ENCODE measurements at places on chromosomes 11 and 22.

DNA sequence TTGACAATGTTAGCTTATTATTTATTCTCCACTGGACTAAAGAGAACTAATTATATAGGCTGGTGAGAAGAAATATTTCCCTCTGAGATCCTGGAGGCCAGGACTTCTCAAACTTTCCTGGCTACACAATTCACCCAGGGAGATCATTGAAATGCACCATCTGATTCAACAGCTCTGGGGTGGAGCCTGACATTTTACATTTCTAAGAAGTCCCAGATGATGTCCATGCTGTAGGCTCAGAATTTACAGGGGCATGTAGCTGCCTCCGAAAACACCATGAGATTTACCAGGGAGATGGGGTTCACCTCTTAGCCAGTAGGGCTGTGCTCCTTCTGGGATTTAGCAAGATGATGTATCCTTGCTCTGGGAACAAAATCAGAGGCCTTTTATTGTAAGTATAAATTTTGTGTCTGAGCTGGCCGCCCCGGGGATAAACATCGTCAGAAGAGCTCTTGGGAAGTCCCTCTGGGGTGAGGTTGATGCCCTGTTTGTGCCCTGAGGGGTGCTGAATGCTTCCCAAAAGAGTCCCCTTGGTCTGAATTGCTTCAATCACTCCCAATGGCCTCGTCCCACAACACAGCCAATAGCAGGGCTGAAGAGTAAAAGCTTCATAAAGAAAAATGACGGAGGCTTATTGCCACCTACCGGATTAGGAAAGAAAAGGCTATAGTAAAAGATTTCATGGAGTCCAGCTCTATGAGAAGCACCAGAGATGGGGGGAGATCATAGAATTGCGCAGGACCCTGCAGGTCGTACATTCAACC lies 33.4 kb upstream of the API5 start:
- DNase-seq = peak; percentile 38

DNA sequence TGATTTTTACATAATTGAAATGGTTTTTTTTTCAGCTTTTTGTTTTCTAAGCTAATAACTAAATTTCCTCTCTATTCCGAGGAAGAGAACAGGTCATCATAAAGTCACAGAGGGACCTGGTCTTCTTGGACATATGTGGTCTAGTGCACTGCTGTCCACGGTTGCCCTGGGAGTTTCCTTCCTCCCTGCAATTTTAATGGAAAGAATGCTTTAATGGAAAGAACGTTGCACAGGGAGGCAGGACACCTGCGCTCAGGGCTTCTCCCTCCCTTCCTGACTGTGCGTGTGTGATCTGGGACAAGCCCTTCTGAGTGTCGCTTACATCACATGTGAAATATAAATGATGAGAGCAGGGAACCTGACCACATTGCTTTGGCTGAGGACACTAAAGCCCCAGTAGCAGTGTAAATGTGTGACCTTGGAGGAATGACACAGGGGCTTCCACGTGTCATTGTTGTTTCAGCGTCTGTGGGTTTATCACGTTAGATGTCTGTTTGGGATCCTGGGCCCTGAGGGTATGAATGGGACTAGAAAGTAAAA lies 93.2 kb downstream of the AMOTL1 start:
- no peak for DNase-seq

DNA sequence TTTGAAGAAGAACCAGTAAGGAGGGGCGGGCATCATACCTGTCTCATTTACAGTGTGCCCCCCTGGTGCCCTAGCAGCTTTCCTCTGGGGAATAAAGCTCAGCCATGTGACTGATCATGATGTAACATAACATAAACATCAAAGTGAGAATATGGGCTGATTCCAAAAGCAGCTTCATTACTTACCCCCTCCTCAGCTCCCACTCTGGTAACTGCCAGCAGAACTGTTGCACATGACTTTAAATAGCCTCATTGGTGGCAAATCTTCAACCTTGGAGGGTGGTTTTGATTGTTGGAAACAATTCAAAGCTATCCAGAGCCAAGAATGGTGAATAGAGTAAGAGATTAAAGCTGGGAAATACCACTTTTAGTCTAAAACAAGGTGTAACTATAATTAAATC lies 384.6 kb downstream of the BUD13 start:
- DNase-seq = no peak

DNA sequence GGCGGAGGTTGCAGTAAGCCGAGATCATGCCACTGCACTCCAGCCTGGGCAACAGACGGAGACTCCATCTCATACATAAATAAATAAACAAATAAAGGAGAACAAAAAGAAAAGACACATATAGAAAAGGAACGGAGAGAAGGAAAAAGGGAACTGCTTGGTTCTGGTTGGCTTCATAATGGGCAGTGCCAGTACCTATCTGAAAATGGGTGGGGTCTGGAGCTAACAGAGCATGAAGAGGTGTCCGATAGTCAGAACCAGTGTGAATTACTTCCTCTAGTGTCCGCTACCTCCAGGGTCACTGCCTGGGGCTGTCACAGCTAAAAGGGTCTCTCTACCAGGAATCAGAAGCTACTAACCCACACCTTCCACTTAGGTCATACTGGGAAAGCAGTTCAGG lies 27.2 kb upstream of the TTC28 start:
- no peak for DNase-seq

GRCh38 chr22:50640857-50641647 lies 13.1 kb upstream of the ARSA start:
- no peak for DNase-seq

DNA sequence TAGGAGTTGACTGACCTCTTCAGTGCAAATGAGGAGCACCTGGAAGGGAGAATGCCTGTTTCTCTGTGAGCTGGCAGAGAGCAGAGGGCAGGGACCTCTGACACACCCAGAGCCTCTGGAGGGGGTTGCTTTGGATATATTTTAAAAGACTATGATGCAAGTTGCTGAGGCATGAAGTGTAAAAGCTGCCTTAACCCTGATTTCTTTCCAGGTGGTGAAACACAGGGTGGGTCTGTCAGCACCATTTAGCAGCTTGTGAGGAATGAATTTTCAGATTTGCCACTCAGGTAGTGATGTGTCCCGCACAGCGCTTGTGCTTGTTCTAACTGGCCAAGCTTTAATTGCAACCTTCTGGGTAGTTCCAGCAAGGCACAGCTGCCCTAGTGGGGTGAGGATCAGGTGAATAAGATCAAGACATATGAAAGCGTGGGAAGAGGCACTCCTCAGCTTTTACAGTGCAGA lies 90.2 kb downstream of the SWAP70 start:
- no peak for DNase-seq

DNA sequence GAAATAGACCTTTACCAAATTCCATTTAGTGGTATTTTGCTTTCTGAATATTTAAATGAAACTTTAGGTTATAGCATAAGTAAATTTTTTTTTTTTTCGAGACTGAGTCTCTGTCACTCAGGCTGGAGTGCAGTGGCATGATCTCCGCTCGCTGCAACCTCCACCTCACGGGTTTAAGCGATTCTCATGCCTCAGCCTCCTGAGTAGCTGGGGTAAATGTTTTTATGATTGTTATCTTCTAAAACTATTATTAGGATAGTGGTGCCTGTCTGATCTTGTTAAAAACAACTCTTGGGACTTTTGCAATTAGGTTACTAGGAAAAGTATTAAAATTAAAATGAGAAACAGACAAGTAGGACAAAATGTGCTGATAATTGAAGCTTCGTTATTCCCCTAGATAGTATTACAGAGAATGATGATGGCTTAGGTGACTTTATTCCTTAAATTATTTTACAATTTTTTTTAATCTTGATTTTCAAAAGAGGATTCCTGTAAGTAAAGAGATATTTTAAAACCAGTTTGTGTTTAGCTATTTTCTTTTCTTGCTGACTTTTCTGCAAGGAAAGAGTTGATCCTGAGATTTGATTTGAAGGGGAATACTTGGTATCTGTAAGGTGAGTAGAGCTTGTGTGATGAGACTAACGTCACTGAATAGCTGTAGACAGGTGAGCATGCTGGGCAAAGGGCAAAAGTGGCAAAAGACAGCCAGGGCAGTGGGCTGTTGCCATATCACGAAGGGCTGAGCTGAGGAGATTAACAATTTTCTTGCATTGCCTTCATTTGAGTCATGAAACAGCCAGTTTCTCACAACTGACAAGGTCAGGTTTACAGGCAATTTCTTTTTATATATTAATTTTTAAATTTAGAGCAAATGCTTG lies 20.8 kb downstream of the CRKL start:
- no peak for DNase-seq

DNA sequence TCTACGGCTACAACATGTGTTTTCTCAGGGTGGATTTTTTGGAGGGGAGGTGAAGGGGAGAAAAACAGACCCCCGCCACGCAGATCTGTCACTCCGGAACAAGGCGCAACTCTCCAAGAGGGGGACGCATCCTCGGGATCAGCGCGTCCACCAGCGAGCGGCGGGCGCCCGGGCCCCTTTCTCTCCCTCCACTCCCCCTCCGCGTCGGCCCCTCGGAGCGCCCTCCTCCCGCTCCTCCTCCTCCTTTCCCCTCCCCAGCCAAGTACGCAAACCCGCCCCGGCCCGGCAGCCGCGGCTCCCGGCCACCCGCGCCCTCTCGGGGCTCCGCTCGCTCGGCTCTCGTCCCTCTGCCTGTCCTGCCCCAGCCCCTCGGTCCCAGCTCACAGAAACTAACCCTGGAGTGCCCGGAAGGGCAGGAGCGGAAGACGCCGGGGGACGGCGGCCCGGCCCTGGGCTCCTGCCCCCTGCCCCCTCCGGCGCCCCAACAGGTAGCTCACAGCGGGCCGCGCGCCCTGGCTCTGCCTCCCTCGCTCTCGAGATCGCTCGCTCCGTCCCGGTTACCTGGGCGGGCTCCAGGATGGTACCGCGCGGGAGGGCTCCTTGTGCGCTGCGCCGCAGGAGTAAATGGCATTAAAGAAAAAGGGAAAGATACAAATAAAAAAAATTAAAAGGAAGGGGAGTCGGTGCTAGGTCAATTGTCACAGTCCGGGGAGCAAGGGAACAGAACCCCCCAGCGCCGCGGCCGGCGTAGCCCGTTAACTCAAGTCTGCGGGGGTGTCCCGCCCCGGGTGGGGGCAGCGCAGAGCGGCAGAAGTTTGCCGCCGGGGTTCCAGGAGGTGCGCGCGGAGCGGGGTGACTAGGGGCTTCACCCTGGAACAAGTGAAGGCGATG lies 131.4 kb upstream of the C11orf58 start:
- DNase-seq = no peak

DNA sequence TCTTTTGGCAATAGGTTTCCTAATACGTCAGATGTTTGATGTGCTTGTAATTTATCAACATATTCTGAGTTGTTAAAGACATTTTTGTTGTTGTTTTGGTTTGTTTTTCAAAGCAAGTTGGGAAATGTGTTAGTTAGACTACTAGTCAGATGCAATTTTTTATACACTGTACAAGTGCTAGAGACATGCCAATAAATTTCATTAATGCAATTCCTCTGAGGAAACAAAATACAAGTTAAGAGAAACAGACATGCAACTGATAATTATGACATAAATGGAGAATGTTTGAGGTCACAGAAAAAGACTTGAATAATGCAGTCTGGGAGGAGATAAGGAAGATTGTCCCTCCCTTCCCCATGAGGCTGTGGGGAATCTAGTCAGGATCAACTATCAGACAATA lies 5.9 kb downstream of the OR51T1 start:
- no peak for DNase-seq

DNA sequence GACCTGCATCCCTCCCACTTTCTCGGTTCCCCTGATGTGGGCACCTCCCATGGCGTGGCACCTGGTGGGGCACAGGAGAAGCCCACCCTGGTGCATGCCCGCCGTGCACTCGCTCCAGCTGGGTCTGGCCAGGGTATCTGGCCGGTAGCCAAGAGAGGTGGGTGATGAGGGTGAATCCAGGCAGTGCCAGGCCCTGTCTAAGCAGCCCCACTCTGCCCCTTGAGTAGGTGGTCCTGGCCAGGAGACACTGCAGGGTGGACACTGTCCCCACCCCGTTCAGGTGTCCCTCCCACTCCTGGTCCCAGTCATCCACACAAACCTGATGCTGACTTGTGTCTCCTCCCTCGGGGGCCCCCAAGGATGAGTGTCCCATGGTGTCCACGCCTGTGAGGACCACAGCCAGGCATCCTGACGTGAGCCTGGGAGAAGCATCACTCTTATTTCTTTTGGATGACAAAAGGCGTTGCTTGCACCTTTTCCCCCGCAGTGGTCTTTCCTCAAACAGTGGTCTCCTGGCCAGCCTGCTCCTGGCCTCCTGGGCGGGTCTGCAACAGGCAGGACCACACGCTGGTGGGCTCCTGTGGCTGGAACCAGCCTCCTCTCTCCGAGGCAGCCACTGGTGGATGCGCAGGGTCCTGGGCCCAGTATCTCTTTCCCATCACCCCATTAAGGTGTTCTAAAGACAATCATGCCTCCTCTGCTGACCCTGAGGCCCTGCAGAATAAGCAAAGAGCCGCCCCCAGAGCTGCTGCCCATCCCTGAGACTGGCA lies 922.3 kb downstream of the BRD1 start:
- no peak for DNase-seq

- DNase-seq = no peak
These were observed 140.9 kb downstream of the TEAD1 start for GRCh38 chr11:12815129-12815480.

DNA sequence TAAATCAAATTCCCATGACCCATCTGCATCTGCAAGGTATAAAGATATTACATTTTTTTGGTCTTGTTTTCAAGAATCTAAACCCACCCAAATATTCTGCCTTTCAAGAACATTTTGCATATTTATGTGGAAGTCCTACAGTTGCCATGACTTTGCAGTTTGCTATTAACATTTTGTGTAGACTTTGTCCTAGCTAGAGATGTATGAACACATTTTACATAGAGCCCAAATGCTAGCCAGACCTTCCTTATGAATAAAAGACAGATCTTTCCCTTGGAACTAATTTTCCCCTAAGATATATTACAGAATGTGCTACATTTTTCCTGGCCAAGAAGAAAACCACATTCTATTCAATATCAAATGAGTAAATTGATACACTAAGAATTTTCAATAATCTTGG lies 772.5 kb downstream of the KCNA4 start:
- no peak for DNase-seq
